Fibroblast of skin of scalp (primary cell): ENCODE measurements at places on chromosomes 6 and 20.

- no peak for DNase-seq
These were observed 141.5 kb downstream of the BMP7 start for GRCh38 chr20:57124800-57125517.

GRCh38 chr20:24449026-24449720 is 20.3 kb upstream of the SYNDIG1 start:
- no peak for DNase-seq

DNA sequence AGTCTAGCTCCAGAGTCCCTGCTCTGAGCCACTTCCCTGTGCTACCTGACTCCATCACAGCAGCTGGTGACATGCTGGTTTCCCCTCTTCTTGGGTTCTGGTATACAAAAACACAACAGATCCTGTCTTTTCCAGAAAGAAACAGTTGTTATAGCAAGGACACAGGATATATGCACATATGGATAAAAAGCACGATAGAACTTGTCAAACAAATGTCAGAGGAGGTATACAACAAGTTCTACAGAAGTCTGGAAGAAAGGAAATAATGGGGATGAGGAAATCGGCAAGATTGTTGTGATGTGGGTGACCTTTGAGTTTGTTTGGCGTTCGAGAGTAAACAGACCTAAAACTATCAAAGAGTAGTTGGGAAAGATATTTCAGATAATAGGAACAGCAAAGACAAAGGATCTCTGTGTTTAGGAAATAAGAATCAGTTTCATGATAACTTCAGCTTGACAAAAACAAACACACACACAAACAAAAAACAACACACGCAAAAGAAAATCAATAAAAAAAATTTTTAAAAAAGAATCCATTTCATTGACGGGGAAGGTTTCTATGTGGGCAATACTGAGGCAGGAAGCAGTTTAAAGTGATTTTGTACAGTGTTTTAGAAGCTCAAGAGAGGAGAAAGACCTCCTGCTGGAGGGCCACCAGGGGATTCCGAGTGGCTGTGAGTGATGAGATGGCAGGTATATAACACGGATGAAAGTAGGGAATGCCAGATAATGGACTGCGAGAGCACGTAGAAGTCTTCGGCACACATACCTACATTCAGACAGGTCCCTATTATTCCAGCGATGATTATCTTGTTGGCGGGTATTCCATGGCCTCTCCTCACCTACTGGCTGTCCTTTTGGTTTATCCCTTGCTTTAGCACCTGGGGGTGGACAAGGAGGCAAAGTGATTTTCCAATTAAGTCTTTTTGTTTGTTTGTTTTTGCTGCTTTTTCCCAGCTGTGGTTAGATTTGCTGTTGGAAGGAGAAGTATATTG is 174.9 kb downstream of the HS3ST5 start:
- no peak for DNase-seq

DNA sequence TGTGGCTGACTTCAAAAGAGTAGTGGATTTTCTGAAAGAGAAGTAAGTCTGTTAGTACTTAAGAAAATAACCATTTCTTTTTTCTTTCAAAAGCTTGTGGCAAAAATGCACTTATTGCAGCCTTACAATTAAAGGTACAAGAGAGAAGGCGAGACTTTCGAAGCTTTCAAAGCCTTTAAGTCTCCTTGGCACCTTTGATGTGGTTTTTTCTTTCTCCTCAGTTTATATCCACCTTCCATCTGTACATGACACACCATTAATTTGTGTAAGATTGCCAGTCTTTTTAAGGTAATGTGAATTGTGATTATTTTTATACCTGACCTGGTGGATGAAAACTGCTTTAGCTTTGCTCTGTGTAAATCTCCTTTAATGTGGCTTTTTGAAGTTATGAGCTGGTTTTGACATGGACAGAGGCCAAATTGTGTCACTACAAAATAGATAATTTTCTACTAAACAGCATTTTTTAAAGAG is 466.1 kb downstream of the CDKAL1 start:
- no peak for DNase-seq

DNA sequence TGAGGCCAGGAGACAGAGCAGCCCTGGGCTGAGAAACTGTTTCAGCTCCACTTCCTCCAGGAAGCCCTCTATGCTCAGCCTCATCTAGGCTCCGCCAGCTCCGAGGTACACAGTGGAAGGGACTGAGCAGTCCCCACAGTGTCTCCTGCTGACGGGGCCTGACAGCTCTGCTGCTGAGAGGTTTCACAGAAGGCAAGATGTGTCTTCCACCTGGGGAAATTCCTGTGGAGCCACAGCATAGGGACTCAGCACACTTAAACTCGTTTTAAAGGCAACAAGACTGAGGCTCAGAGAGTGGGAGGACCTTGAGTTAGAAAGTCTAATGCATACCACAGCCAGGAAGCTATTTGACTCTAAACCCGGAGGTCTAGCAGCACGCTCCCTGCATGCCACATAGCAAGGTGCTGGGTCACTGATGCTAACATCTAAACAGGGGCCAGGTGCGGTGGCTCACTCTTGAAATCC is 6.8 kb downstream of the ADA start:
- no peak for DNase-seq

DNA sequence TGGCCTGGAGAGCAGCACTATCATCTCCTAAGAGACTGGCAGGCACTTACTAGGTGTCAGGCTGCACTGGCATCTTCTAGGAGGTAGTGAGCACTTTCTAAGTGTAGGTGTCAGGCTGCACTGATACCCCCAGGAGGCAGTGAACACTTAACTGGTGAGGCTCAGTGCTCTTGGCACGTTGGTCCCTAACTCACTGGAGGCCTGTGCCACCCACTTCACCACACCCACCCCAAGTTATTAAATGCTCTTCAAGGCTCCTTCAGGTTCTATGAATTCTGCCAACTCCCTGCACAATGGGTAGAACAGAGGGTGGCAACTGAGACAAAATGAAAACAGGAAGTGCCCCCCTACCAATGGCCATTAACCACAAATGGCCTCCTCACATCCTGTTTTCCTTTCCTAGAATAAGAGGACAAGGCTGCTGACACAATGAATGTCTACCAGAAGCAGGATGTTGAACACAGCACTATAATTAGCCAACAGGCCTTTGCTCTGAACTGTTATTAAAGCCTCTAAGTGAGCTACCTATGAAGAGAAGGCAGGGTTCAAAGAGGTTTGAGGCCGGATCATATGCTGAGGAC is 29.4 kb downstream of the NCOA5 start:
- DNase-seq, result no peak

DNA sequence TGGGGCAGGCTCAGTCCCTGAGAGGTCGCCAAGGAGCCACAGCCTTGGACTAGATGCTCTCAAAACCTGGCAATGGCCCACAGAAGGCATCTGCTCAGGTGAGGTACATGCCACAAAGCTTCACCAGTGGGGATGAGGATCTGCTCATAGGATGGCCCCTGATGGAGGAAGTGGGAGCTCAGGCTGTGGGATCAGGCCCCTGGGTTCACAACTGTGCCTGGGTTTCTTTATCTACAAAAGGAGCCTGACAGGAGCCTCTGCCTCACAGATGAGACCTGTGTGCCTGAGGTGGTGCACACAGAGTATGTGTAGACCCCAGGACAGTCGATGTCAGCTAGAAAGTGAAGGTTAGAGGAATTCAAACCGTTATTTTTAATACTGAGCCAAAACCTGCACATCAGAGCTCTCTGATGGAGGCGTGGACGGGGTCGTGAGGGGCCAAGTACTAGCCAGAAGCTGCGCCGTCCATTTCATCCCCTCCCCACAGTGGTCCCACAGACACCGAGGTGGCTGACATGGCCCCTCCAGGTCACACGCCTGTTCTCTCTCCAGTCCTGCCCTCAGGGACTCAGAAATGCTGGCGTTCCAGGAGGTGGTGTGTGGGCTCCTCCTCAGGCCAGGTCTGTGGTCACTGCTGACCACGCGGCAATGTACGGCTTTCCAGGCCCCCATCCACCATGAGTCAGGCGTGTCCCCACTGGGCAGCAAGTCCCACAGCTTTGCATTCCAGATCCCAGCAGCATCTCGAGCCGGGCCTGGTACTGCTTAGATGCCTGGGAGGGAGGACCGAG is 33.3 kb downstream of the NTSR1 start:
- no peak for DNase-seq

GRCh38 chr20:4593149-4593525 is 128.6 kb upstream of the PRND start:
- DNase-seq, result no peak

GRCh38 chr6:71034563-71035345 is 77.9 kb upstream of the B3GAT2 start:
- no peak for DNase-seq

DNA sequence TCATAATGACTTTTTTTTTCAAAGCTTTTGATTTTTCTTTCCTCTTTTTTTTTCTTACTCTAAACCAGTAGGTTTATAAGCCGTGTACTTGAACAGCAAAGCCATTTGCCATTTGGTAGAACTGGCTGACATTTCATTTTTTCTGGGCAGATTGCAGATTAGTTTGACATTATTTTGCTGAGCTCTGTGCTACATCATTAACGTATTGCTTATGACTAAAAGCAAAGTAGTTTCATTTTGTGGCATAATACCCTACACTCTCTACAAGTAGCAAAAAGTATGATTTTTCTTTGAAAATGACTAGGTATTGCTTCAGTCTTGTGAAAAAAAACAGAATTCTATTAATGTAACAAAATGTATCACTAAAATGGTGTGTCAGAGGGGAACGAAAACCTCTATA is 141.3 kb downstream of the GRIK2 start:
- DNase-seq, result peak; percentile 19

DNA sequence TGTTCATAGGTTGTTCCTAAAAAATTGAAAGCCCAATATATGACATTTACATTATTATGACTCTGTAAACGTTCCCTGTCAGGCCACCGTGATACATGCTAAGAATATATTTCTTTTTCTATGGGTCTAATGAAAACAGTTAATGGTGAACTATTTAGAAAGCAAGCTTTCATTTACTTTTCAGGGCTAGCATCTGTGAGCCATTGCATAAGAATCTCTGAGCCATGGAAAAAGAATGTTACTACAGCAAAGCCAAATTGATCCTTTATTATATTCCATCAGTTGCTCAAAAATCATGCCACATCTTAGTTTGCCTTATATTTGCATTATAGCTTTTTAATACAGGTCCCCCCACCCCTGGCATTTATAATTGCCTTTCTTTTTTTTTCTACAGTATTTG is 275.5 kb downstream of the ZFAND3 start:
- DNase-seq, result peak; percentile 71

DNA sequence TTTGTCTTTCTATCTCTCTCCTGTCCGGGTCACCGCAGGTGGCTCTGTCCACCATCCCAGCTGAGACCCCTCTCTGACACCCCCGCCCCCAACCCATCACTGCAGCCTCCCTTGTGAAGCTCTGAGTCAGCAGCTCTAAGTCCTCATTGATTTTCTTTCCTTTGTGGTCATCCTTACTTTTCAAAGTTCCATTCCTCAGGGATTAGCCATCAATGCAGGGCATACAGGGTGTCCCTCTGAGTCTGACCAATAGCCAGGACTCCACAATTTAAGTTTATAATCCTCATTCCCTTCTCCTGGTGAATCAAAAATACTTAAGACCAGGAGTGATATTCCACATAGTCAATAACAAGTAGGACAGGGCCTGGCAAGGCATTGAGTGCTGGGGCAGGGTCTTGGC is 333.3 kb upstream of the CNR1 start:
- no peak for DNase-seq

DNA sequence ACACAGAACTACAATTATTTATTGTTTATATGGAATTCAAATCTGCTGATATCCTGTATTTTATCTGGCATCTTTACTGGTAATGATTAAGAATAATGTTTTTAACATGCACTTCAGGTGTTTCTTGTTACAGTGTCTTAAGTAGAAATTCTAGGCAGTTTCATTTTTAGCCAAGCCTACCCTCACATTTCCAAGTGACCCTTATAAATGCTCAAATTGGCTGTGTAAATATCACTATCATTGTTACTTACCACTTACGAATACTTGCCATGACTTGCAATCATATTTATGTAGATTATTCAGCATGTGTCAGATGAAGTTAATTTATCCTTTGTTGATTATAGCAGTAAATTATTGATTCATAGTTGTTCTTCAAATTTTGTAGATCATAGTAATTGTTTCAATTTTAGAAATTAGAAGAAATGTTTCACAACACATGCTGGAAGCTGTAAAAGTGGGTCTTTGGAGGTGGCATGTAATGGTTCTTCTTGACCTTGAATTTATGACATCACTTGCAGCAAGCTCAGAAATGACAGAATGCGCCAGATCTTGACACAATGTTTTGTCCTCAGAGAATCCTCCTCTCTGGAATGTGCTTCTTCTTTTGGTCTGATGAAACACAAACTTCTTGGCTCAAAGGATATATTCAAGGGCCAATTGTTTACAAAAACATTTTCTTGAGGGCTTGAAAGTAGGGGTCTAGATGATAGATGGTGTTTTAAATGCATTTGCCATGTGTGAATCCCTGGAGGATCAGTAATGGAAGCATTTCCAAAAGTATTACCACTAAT is 471.8 kb downstream of the COL12A1 start:
- DNase-seq, result peak; percentile 55

DNA sequence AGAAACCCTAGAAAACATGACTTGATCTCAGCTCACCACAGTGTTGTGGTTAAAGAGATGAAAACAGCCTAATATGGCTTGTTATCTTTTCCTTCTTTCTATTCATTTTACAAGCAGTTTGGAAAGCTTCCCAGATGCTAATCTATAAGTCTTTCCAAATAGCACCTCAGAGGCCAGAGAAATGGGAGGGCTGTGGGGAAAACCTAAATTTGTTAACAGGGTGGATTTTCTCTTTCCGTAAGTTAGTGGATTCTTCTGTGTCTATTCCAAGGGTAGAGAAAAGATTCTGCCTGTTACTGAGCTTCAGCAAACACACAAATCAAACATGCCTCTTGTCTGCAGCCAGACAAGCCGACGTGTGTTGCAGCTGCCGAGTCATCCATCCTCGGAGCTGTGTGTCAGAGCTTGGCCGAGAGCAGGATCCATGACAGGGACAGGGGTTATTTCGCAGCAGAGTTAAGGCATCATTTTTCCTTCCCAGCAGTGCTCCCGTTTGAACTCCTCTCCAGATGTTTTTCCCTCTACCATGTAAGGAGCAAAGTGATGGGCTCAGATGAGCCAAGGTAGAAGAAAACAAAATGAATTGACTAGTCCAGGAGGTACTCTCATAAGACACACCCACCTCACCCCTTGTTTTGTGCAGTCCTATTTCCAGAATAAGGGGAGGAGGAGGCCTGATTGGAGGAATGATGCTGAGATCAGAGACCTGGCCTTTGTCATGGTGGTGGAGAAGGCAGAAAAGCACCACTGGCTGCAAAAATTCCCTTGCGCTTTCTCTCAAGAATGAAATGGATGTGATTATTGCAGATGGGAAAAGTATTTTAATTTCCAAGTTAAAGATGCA is 560.0 kb downstream of the C6orf118 start:
- peak; percentile 49 for DNase-seq

DNA sequence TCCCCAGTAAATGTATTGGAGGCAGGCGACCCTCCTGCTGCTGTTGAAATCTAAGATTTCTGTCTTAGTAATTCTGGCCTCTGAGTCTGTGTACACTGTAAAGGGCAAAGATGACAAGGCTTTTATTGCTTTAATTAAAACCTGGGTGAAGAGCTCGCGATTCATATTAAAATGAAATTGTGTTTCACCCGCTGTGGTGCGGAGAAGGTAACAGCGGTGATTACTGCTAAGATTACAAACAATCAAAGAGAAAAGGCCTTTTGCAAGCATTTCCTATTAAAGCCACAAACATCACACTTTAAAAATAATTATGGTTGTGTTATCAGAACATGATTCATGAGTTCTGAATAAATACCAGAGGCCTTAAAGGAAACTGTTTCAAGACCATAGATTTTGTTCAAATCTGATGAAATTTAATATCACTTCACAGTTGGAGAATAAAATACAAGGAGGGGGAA is 69.3 kb downstream of the TOX2 start:
- no peak for DNase-seq

GRCh38 chr6:45967363-45967762 is 48.3 kb downstream of the CLIC5 start:
- DNase-seq, result no peak
